Activated naive CD8-positive, alpha-beta T cell treated with anti-CD3 and anti-CD28 coated beads for 36 hours (primary cell): ENCODE measurements at places on chromosomes 1 and 21. TPM values are rescaled to one million over a fixed set of nuclear protein-coding genes. Genes with fewer than 3 reads are reported as not detected.

- no peak for DNase-seq
Measured at GRCh38 chr21:37557261-37557950, 190.8 kb downstream of the DYRK1A start.

GRCh38 chr1:36846357-36846756 lies 188.0 kb downstream of the GRIK3 start:
- no peak for DNase-seq

Gene USH2A
- not detected for total RNA-seq

Gene KLHDC9
- total RNA-seq: 0.46 TPM

Gene ABL2
- total RNA-seq: 8.5 TPM

Gene SH2D2A
- total RNA-seq: 186 TPM
